ENCODE measurements at places on chromosomes 12 and 14.

DNA sequence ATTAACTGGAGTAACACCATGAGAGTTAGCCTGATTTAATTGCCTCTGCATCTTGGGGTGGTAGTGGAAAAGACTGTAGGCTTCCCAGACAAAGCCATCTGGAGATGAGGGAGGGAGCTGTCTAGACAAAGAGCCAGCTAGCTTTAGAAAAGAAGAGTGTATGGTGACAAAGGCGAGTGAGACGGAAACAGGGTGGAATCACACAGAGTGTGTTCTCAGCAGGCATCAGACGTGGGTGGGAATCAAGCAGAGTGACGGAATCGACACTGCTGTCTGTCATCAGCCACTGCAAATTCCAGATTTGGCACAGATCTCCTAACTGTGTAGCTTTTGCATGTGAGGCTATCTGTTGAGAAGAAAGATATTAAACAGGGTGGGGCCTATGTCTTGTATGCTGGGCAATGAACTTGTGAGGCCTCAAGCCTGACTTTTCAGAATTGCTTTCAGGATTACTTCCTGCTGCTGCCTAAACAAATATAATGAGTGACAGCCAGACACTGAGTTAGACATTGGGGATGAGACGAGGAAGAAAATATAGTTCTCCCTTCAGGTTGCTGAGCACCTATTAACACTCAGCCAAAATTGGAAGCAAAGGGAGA lies 236.5 kb upstream of the GRIP1 start:
- no peak for DNase-seq

DNA sequence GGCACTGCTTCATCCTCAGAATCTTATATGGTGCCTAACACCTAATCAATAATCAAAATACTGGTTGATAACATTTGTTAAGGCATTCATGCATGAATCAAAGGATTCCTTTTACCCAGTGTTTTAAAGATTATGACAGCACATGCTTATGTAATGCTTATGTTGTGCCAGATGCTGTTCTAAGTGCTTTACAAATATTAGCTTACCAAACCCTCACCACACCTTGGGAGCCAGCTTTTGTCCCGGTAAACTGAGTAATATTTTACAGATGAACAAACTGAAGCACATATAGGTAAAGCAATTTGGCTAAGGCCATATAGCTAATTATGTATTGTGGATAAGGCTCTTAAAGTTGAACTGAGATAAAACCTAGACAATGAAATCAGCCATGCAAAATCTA lies 209.2 kb downstream of the ALX1 start:
- DNase-seq: no peak

DNA sequence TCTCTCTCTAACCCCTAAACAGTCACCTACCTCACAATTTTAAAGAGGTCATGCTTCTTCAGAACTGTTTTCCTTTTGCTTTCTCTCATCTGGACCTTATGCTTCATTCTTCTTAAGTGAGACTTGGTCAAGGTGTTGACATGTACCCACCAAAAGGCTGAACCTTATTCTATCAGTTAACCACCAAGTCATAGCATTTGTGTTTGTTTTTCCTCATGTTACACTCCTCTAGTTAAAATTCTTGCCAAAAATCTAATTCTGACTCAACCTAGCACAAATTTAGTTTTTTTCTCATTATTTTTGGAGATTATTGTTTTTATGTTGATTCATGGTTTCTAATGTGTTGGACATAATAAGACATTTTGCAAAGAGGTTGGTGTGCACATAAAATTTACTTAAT lies 578.6 kb downstream of the SLC16A7 start:
- DNase-seq: no peak

- no peak for DNase-seq
Measured at GRCh38 chr12:105418821-105419291, 88.4 kb downstream of the C12orf75 start.

GRCh38 chr14:75723716-75724115 lies 62.7 kb downstream of the TTLL5 start:
- no peak for DNase-seq
